ENCODE measurements at places on chromosomes 5 and 9.

DNA sequence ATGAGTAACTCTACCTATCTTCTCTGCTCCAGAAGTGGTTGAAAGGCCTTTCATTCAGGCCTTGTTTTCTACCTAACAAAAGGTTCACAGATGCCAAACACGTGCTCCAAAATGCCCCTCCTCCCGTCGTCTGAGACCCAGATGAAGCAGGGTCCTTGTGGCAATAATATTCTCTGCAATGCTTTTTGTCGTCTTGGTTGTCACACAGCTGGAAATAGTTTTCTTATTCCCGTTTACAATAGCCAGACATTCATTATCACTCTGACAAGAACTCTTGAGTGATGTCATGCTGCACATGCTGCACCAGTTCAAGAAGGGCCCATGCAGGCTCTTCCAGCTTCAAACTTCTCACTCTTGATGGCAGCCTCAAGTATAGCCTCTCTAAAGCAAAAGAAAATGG, 7.8 kb downstream of the LPAR1 start:
- DNase-seq, result no peak

DNA sequence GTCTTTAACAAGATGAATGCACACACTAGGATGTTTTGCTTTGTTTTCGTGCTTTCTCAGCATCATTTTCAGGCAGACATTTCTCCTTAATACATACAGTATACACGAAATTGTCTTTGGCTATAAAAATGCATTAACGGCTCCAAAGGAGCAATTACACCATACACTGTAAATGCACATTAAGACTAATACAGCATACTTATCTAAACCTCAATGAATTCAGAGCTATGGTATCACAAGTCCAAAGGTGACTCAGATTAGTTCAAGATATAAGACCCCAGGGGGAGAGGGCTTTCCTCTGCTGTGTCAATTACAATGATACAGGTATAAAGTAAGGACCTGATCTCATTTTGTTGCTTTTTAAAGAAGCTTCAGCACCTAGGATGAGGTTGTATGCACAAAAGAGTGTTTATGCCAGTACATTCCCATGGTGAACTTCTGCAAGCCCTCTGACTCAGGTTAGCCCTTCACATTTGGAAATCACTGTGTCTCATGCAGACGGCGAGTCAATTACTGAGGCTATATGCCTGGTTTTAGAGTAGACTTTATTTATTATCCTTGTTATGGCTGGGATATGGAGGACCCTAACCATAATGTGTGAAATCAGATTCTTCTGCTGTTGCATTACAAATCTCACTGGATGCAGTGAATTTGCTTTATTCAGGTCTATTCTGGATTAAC, 233.3 kb downstream of the ZNF608 start:
- no peak for DNase-seq

DNA sequence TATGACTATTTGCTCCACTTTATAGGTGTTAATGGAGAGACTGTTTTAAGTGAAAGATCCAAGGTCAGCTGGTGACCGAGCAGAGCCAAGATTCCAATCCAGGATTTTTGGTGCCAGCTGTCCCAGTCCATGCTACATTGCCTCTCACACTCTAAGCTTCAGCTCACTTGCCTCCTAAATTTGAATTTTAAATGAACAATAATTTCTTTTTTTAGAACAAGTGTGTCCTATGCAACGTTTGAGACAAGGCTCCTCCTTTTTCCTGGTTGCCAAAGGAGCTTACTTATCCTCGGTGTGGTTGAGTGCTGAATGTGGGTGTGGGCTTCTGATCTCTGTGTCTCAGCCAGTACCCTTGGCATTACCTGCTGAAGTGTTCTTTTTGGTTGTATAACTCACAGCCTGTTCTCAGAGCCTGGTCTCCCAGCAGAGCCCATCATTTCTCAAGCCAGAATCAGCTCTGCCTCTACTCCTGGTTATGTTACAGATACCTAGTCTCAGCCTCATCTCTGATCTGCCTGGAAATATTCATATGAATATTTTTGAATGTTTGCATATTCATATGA, 4.0 kb upstream of the PRRC1 start:
- no peak for DNase-seq

DNA sequence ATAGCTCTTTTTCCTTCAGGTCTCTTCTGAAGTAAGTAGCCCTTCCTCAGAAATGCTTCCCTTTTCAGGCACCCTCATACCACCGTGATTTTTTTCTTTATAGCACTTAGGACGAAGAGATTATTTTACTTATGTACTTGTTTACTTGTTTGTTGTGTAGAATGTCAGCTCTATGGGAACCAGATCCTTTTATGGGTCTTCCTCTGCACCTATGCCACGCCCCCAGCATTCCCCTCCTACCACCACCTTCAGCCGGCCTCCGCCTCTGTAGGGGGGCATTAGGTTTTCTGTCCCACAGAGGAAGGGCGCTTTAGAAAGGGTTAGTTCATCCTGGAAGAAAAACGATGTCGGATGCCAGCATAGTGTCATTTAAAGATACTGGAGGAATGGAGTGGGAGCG, 1.8 kb downstream of the CDKN2B-AS1 start:
- no peak for DNase-seq

- DNase-seq, result no peak
Measured at GRCh38 chr5:58073243-58073642, 386.6 kb downstream of the PLK2 start.

- no peak for DNase-seq
Measured at GRCh38 chr9:95188459-95188858, 129.1 kb downstream of the FANCC start.

- DNase-seq, result no peak
Measured at GRCh38 chr9:121682201-121682600, 30.8 kb downstream of the DAB2IP start.

DNA sequence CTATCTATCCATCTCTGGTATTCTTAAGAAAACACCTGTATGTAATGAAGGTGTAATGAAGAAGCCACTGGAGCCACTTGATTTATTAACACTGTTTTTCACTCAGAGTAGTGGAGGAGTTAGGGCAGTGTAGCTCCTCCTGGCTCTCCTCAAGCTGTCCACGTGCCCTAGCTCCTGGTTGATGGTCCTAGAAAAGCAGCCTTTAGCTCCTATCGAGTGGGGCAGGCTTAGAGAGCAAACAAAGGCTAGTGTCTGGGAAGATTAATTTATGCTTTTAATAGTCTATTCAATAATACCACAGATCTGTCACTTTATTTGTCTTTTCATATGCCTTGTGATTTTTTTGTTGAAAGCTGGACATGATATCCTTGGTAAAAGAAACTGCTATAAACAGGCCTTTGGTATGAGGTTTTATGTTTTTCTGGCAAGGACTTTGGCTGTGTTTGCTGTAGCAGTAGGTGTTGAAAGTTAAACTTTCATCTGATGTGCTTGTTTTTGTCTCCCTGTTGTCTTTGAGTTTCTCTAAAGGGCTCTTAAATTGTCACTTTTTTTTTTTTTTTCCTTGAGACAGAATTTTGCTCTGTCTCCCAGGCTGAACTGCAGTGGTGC, 141.1 kb downstream of the GCNT1 start:
- no peak for DNase-seq

GRCh38 chr5:120655828-120656435, 191.8 kb downstream of the PRR16 start:
- no peak for DNase-seq

DNA sequence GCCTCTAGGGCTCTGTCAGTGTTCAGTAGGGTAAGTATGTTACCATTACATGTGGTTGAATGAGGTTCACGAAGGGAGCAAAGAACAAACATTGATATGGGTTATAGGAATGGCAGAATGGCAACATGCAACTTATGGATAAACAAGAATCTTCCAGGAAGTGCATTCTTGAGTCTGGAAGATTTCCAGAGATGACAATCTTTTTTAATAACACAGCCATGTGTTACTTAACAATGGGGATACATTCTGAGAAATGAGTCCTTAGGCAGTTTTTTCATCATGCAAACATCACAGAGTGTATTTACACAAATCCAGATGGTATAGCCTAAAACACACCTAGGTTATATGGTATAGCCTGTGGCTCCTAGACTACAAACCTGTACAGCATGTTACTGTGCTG, 9.1 kb upstream of the SLC28A3 start:
- no peak for DNase-seq

DNA sequence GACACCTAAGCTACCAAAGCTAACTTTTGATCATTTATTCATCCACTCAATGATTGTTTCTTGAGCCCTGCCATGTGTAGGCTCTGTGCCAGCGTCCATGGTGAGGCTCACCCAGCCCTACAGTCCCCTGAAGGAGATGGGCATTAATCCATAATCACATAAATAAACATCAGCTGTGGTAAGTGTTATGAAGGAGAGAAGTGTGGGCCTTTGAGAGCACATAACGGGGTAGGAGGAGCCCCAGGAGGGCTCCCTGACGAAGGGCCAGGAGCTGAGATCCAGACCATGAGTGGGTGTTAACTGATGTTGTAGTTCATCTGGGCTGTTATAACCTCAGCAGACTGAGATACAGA, 53.9 kb upstream of the AFAP1L1 start:
- DNase-seq, result no peak

DNA sequence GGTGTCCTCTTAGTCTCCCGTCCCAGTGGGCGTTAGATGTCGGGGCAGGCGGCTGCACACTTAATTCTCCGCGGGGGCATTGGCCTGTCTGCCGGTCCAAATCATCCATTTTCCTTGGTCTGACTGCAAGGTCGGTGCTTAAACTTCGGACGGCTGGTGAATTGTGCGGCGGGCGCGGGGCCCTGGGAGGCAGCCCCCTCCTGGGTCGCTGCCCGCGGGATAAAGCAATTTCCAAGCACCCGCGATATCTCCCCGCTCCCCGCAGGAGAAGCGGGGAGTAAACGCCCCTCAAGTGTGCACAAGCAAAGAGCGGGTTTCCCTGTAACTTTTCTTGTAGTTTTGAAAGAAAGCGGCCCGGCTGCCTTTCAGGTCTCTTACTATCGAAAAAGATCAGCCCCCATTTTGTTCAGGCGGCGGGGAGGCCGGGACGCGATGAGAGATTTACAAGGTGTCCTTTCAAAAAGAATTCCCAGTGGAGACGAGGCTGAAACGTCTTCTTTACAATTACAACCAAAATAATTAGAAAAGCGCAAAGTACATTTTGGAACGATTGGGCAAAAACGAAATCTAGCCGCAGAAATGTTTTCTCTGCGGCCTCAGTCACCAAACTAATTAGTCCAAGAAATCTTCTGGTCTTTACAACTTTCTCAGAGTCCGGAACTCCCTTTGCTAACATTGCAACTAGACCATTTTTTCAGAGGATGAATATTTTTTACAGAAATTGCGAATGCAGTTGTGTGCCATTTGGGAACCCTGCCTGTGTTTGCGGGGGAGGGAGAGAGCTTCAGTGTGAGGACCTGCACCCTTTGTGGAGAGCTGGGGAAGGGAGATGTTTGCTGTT, 1.8 kb downstream of the IRX1 start:
- no peak for DNase-seq

DNA sequence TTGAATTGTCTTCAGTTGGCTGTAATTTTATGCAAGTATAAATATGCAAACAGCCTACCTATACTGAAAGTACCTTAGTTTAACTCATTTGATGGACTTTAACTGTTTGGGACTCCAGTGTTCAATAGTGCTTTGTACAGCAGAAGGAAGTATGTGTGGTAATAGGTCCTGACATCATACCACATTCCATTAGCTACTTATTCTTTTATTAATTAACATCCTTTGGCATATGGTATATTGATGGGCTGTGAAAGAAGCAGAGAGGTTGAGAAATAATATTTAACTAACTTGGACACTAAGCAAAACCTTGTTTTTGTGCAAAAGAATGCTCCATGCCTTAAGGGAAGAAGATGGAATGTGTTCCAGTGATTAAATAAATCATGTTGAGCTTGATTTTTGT, 97.6 kb upstream of the SEMA6A start:
- DNase-seq, result no peak

- no peak for DNase-seq
Measured at GRCh38 chr5:107242411-107243219, 428.1 kb downstream of the EFNA5 start.

DNA sequence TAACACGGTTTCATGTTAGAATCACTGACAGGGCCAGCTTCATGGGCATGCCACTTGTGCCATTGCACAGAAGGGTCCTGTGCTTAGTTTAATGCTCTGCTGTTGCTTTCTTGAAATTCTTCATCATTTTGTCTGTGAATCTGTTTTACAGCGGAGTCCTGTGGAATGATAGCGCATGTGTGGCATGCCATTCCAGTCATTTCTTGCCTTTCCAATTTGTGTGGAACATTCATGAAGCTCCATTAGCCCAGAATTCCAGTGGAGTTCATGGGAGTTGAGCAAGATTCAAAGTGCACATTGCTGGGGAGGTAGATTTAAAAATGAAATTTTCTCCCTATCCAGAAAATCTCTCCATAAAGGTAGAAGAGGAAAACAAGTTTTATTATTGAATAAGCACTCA, 43.4 kb upstream of the NREP start:
- no peak for DNase-seq

GRCh38 chr5:154053468-154053867, 14.7 kb downstream of the MFAP3 start:
- DNase-seq, result no peak

- no peak for DNase-seq
Measured at GRCh38 chr5:80193401-80193800, 62.4 kb downstream of the SERINC5 start.

GRCh38 chr9:2966565-2967300, 122.8 kb upstream of the PUM3 start:
- DNase-seq, result no peak

DNA sequence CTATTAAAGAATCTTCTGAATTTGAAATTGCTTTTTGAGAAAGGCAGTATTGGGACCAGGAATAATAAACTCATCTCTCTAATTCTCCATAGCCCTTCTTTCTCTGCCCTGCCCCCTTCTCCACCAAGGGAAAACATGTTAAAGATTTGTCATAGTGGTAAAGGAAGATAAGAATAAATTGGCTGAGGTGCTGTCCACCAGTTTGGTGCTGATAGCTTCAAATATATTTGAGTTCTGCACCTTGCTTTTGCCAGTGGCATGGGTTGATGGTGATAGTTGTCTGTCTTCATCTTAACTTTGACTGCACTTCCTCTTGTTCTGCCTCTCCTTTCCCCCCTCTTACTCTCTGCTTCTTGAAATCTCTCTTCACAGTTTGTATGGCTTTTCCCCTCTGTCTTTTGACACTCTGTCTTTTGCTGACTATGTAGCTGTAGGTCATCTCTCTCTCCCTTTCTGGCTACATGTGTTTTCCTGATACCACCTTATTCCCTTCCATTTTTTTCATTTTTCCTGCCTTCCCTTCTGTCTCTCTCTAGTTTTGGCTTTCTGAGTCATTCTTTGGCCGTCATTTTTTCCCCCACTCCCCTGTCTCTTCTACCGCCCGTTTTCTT, 56.6 kb downstream of the NDUFS4 start:
- no peak for DNase-seq

DNA sequence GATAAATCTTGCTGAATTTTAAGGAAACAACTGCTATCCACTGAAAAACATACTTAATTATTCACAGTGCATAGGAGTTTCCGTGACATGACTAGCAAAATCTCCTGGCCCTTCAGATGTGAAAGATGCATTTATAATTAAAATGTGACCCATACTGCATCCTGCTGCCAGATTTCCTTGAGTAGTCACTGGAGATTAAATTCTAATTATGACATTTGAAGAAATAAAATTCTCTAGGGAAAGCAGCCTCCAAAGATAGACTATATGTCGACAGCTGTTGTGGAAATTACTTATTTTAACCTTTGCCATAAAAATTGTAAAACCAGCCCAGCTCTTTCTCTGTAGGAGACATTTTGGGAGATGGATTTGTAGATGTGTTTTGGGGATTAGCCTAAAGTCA, 193.6 kb upstream of the SMC2 start:
- no peak for DNase-seq

GRCh38 chr9:115200711-115201505, 83.0 kb upstream of the TNC start:
- DNase-seq, result no peak
